ENCODE measurements at places on chromosomes 5 and 9. TPM values are rescaled to one million over a fixed set of nuclear protein-coding genes. Genes with fewer than 3 reads are reported as not detected.

AK3 gene
- total RNA-seq = 15.9 TPM

GRCh38 chr5:153896117-153896516 is 142.6 kb downstream of the FAM114A2 start:
- no peaks in the 10 kb centered on the region for H3K4me1 ChIP-seq
- H3K27me3 ChIP-seq = no peaks in the 10 kb centered on the region
- DNase-seq = no peak
- H3K27ac ChIP-seq = no peak overlapping the region
- no peak overlapping the region for H3K4me3 ChIP-seq

NUTM2G gene
- total RNA-seq = not detected

GRCh38 chr5:42881416-42882117 is 69.9 kb upstream of the SELENOP start:
- H3K4me1 ChIP-seq = no peaks in the 10 kb centered on the region
- DNase-seq = no peak
- H3K4me3 ChIP-seq = no peak overlapping the region

DNA sequence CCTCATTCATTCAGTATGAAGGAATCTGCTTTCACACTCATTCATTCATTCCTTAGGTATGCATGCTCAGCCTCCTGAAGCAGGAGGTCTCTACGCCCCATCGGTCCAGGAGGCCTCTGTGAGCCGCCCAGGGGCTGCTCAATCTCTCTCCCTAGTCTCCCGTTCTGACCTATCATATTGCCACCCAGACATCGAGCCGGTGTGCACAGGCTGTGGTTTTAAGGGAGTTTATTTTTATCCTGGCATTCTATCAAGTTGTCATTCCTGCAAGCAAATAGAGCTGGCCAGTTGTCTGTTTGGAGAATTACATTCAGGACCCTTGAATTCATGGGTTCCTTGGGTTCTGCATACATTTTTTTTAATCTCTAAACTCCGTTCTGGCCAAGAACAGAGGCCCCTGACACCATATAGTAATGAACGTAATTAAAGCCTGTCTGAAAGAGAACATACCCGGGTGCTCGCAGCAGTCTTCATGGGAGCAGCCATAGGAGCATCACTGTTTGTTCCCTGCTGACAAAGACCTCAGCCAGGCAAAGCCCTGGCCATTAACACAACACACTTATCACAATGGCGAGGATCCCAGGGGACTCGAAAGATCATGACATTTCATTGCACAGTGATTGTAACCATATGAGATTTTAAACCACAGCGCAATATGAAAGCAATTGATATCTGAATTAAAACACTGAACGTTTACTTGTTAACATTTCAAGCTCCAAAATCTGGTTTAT is 80.9 kb downstream of the ADAMTS16 start:
- no peak for DNase-seq
- H3K4me1 ChIP-seq = no peaks in the 10 kb centered on the region
- no peak overlapping the region for H3K27ac ChIP-seq
- no peak overlapping the region for H3K4me3 ChIP-seq

DNA sequence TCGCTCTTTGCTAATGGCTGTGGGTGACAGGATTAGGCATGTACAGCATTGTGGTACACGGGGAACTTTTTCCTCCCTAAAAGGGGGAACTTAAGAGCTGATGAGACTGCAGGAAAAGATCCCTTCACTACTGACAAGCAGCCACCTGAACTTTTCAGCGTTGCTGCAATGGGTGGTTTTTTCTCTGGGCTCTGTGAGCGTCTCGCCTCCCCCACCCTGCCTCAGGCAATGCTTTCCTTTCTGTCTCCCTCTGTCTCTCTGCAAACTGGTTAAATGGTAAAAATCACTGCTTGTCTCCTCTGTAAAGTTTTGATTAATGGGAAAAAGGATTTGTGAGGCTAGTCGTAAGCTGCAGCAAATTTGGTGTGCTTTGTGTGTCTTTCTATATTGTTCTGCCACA is 20.3 kb downstream of the HSD17B3 start:
- no peak overlapping the region for H3K27ac ChIP-seq
- no peak for DNase-seq
- no peak overlapping the region for H3K4me3 ChIP-seq
- no peaks in the 10 kb centered on the region for H3K27me3 ChIP-seq
- no peaks in the 10 kb centered on the region for H3K36me3 ChIP-seq

- H3K4me3 ChIP-seq = no peak overlapping the region
- no peaks in the 10 kb centered on the region for H3K36me3 ChIP-seq
- DNase-seq = no peak
These were observed 53.5 kb upstream of the IL7R start for GRCh38 chr5:35803191-35803651.

GRCh38 chr5:109041317-109041716 is 293.6 kb downstream of the FER start:
- H3K4me3 ChIP-seq = no peak overlapping the region
- H3K4me1 ChIP-seq = no peaks in the 10 kb centered on the region
- H3K36me3 ChIP-seq = no peaks in the 10 kb centered on the region
- no peaks in the 10 kb centered on the region for H3K27me3 ChIP-seq
- no peak for DNase-seq

MIGA2 gene
- total RNA-seq = 23.0 TPM

SH3RF2 gene
- 23.1 TPM for total RNA-seq

DNA sequence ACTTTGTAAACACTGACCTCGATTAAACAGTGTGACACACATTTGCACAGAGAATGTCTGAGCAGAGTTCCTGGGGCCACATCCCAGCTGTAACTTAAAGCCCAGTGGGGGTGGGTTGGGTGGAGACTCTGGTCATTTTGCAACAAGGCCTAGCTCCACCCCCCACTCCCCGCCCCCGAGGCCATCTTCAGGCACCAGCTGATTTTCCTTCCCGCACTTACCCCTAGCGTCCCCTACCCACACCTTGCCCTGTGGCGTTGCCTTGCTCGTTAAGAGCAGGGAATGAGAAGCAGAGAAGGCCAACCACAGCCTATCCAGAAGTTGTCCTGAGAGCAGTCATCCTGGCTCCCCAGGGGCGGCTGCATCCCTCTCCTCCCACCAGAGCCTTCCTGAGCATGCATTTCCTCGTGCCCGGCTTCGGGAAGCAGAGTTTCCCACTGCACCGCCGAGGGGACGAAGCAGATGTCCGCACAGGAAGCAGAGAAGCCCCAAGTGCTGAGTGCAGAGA is 101.7 kb upstream of the SARDH start:
- H3K4me3 ChIP-seq = no peak overlapping the region
- H3K27me3 ChIP-seq = no peaks in the 10 kb centered on the region
- no peak overlapping the region for H3K27ac ChIP-seq
- H3K4me1 ChIP-seq = no peaks in the 10 kb centered on the region
- no peak for DNase-seq
- H3K36me3 ChIP-seq = no peaks in the 10 kb centered on the region

DNA sequence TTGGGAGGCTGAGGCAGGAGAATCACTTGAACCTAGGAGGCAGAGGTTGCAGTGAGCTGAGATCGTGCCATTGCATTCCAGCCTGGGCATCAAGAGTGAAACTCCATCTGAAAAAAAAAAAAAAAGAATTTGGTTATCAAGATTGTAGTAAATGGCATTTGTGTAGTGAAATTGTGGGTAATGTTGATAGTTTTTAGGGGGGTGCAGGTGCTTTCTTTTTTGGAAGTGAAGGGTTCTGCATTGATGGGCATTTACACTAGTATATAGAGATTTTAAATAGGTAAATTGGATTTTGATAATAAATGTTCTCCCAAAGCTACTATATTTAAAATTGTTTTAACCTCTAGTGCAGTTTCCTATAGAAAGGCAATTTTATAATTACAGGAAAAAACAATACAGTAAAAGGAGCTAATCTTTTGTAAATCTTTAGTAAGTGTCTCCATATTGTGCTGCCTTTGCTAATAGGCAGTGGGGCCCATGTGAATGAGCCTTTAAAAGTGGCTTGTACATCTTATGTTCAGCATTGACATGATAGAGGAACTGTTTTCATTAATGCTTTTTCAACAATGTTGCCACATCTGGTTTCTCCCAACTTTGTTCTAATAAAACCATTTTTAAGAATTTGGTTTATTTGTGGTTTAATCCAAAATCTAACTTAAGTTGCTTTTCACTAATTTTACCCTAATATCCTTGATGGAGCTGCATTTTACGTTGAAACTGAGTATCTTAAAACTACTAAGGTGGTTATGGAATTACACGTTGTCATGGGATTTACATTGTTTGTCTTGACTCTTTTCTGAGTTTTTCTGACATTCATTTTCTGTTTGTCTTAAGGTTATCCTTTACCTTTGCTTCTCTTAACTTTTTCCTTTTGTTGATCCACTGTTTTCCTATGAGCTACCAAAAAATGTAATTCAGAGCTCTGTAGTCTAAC is 11.1 kb downstream of the MATR3 start:
- no peak for DNase-seq
- no peak overlapping the region for H3K4me3 ChIP-seq
- peaks cover 41% of the 10 kb centered on the region for H3K4me1 ChIP-seq
- H3K27ac ChIP-seq = no peak overlapping the region

- no peak overlapping the region for H3K4me3 ChIP-seq
- H3K36me3 ChIP-seq = no peaks in the 10 kb centered on the region
- no peak overlapping the region for H3K27ac ChIP-seq
- no peak for DNase-seq
- no peaks in the 10 kb centered on the region for H3K4me1 ChIP-seq
These were observed 193.7 kb downstream of the CACNA1B start for GRCh38 chr9:138071292-138071691.

- H3K4me3 ChIP-seq = no peak overlapping the region
- DNase-seq = no peak
- H3K36me3 ChIP-seq = no peaks in the 10 kb centered on the region
- no peak overlapping the region for H3K27ac ChIP-seq
- no peaks in the 10 kb centered on the region for H3K4me1 ChIP-seq
These were observed 716.5 kb downstream of the MTRR start for GRCh38 chr5:8585230-8586018.

FBXL7 gene
- total RNA-seq = not detected
